OCI-M1 (cell line): ENCODE measurements at places on chromosomes 3 and 15.
A peak's percentile ranks its signal among the peaks of the same experiment; 100 is the strongest.

GRCh38 chr3:194313560-194314387 is 37.4 kb downstream of the CPN2 start:
- DNase-seq = peak; percentile 9

DNA sequence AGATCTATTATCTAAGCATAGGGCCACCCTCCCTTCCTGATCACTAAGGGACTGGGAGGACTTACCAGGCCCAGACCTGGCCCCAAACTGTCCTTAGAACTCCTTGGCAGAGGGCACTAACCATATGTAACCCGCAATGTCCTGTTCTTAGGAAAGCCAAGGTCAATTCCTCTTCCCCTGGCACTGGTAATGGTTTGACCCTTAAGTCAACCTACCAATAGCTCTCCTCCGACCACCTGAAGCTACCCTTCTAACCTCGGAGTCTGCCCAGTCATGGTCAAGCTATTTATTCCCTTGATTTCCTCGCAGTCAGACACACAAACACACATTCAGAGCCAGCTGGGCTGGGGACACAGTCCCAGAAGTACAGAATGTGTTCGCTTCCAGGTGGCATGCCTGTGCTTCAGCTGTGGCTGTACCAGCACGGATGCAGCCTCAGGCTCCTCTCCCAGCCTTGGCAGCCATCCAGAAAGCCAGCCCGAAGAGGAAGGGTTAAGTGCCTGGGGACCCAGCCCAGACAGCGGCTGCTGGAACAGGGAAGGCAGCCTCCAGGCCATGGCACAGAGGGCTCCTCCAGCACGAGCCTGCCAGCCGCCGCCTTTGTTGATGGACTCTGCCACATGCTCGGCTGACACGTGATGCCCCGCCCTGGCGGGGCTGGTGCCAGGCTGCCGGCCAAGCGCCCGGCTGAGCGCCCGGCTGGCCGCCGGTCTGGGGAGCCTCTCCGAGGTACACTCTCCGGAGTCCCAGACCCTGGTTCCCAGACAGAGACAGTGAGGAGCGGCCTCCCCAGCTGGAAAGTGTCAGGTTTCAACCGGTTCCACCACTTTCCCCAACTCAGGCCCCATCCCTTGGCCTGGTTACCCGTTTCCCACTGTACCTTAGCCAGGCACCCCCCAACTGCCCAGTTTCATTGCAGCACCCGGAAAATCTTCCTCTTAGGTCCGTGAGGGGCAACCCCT is 5.5 kb downstream of the BMF start:
- no peak for DNase-seq

DNA sequence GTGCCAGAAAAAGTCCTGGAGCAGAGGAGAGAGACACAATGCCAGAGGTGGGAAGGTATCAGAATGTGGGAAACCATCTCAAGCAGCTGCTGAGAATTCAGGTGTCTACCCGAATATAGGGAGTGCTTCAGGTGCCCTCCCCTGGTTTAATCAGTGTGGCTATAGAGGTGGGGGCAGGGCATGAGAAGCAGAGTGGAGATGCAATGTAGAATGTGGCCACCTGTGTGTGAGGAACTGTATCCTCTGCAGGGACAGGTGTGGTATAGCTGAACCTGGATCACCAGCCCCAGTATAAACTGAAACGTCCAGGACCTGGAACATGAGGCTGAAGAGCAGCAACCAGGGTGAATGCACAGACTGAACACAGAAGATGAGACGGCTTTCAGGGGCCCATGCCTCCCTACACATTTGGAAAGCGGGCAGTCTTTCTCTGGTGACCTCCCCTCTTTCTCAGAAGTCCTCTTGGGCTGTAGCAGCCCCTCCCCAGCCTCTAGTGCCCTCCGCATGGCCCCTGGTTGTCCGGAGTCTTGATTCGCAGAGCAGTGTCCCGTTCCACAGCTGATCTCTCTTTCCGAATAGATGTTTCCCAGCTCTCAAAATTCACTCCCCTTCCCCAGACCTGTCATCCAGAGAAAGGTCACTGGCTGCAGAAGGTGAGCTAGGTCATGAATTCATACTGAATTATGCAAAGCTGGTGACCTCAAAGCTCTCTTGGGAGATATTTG is 103.1 kb downstream of the ABHD5 start:
- no peak for DNase-seq

GRCh38 chr15:101313041-101313761 is 18.2 kb upstream of the SNRPA1 start:
- DNase-seq = no peak

DNA sequence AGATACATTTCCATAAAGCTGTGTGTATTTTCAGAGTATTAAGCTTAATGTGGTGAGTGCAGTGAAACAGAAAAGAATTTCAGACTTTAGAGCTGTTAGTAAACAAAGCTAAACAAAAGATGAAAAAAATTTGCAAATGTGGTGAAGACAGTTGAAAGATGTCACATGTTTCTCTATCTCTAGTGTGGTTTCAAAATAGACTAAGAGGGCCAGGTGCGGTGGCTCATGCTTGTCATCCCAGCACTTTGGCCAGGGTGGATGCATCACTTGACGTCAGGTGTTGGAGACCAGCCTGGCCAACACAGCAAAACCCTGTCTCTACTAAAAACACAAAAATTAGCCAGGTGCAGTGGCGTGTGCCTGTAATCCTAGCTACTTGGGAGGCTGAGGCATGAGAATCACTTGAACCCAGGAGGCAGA is 466.0 kb upstream of the NR2F2 start:
- DNase-seq = no peak

DNA sequence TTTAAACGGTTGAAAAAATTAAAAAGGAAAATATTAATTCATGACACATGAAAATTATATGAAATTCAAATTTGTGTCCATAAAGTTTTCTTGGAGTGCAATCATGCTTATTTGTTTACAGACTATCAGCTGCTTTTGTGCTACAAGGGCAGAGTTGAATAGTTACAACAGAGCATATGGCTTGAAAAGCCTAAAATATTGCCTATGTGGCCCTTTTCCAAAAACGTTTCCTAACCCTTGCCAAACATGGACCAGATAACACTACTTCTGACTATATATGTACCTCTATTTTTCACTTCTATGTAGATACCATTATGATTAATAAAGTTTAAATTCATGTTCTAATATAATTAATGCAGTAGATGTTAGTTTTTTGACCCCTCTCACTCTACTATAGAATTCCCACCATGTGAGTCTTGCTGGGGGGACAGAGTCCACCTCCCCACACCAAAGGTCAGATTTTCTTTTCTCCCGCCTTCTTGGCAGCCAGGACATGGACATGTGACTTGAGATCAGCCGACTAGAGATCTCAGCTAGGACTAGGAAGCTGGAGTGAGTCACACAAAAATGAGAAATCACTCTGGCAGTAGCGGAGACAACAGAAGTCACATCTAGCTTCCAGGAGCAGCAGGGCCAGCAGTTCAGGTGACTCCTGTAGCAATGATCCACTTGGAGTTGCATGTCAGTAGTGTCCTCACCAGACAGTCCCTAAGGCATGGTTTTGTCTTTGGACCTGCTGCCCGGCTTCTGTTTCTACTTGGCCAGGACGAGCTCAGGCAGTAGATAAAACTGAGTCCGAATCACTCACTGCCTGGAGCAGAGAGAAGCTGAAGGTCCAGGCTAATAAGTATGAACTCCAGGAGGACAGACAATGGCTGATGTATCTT is 22.4 kb downstream of the CIAO2A start:
- DNase-seq = peak; percentile 17

DNA sequence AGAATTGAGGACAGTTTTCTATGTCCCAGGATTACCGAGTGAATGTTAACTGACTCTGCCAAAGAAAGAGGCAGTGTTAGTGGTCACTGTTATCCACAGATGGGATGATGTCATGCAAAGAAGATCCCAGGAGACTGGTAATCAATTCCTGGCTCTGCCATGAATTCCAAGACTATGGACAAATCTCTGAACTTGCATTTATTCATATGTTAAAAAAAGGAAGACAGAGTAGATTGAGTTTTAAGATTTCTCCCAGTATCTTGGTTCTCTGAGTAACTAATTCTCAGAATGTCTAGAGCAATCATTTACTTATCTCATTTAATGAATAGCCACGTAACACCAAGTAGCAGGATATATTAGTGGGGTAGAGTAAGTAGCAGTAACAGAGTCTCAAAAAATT is 11.5 kb upstream of the MAP3K13 start:
- DNase-seq = no peak

- no peak for DNase-seq
These were observed 149.9 kb upstream of the PDZRN3 start for GRCh38 chr3:73774645-73775044.

DNA sequence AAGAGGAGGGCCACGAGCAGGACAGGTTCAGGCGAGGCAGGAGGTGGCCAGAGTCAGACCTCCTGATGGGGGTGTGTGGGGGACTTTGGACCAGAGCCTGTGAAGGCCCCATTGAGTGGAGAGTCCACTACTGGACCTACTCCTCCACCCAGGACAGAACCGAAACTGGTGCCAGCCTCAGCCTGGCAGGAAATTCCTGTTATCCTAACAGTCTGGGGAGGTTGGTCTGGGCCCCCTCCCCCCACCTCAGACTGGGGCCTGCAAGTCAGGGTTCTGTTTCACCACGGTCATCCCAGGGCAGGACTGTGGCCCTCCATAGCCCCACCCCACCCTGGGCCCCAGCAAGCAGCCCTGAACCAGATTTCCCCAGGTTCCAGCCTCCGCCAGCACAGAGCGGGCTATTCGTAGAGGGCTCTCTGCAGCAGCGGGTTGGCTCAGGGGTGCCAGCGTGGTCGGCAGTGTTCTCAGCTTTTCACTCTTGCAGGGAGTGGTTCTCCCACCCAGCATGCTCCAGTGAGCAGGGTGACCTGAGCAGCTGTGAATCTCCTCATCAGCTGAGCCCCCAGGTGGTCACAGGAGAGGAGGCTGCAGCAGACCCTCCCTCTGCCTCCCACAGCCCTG is 217.3 kb downstream of the TBC1D2B start:
- DNase-seq = no peak

- peak; percentile 93 for DNase-seq
These were observed 101.2 kb upstream of the ETV5 start for GRCh38 chr3:186209810-186210752.

- DNase-seq = no peak
These were observed 2.2 kb downstream of the INAFM2 start for GRCh38 chr15:40325700-40326099.

DNA sequence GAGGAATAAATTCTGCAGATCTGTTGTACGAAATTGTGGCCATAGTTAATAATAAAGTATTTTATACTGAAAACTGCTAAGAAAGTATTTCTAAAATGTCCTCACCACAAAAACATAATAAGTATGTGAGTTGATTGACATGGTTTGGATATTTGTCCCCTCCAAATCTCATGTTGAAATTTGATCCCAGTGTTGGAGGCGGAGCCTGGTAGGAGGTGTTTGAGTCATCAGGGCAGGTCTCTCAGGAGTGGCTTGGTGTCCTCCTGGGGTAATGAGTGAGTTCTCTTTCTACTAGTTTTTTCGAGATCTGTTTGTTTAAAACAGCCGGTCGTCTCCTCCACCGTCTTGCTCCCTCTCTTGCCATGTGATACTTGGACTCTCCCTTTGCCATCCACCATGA is 424.1 kb upstream of the KCNMB2 start:
- peak; percentile 3 for DNase-seq

- no peak for DNase-seq
These were observed 153.8 kb downstream of the EBLN2 start for GRCh38 chr3:73215281-73215680.

DNA sequence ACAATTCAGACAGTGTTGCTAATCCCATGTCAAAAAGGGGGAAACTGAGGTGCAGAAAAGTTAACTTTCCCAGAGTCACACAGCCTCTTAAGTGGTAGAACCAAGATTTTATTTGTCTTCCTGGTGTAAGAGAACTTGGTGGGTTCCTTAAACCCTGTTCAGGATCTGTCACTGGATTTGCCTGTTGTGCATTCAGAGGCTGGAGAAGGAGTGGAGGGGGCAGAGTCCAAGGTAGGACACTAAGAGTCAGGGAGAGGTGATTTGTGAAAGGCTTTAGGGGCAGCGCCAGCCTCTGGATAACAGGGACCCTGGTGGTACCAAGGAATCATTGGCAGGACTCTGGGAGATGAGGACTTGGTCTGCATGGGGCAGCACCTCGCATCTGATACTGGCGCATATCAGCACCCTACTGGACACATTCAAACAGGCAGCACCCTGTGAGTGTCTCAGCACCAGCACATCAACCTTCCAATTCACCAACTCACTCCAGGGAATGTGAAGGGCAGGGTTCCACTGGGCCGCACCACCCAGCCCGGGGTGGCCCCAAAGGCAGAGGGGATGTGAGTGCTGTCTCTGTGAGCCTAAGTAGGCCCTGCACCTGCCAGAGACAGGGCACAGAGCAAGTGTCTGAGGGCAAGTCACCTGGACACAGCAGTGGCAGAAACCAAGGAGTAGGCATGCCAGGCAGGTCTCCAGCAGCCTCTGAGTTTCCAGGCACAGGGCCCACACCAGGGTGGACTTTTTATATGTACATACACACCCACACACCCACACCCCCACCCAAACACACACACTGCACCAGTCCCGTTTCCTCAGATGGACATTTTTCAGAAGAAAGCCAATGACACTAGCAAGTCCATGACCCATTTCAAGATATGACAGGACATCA is 71.6 kb downstream of the LIPC start:
- DNase-seq = no peak

GRCh38 chr3:124775877-124776276 is 45.6 kb downstream of the UMPS start:
- DNase-seq = no peak

DNA sequence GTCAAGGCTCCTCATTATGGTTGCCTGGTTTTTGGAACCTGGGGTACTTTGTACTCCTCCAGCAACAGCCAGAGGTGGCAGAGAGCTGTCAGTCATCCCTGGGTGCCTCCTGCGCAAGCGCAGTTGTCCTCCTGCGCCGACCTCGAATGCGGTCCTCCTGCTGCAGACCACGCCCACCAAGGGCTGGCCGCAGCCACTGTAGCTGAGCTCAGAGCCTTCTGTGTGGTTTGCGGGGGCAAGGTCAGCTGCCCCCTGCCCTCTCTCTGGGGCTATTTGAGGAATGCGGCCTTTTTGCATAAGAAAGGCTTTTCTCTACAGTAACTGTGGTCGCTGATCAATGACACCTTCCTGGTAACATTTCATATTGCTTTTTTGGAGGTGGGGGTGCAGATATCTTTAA is 131.3 kb upstream of the SNRPN start:
- peak; percentile 13 for DNase-seq

DNA sequence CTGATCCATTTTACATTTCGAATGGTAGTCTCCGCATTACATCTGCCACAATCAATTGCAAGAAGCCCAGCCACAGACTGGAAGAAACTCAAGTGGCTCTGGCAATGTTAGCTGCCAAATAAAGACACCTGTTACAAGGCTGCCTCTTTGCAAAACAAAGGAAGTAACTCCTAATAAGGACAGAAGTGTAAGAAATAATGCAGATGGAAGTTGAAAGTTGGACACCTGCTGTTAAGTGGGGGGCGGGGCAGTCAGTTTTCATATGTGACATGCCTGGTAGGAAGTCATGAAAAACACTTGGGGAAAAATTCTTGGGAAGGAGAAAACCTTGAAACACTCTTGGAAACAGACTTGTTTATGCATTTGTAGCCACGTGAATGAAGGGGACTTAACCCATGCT is 54.1 kb upstream of the ATP2C1 start:
- peak; percentile 39 for DNase-seq

DNA sequence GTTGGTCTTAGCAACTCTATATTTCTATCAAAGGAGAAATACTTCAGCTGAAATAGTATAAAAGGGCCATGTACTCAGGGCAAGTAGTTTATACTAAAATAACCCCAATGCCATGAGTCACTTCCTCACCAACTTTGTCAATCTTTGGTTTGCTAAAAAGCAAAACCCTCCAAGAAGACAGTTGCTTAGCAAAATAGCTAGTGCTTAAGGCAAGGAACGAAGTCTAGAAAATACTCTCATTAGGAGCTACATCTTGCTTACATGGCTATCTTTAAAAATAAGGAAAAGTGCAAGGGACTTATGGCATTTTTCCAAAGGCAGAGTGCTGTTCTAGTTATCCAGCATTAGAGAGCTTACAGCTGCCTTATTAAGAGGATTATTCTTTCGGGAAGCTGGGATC is 28.4 kb downstream of the P3H2 start:
- no peak for DNase-seq
